ENCODE measurements at places on chromosomes 5 and 9. TPM values are rescaled to one million over a fixed set of nuclear protein-coding genes. Genes with fewer than 3 reads are reported as not detected.

ADAMTS13 gene
- 0.48 TPM for total RNA-seq

SMARCA2 gene
- 23.6 TPM for total RNA-seq

PCDH12 gene
- total RNA-seq = not detected

MEIKIN gene
- total RNA-seq = not detected

PTPRD gene
- total RNA-seq = 0.43 TPM

DND1 gene
- total RNA-seq = 0.88 TPM

CYLC2 gene
- total RNA-seq = not detected

NUTM2G gene
- total RNA-seq = not detected

FAXDC2 gene
- 0.25 TPM for total RNA-seq

IL3 gene
- total RNA-seq = not detected

PCDHB13 gene
- total RNA-seq = 0.05 TPM

SOWAHA gene
- 0.08 TPM for total RNA-seq

RNF183 gene
- not detected for total RNA-seq

PCDHA3 gene
- 0.71 TPM for total RNA-seq

BAAT gene
- 0.23 TPM for total RNA-seq

PCDHB10 gene
- total RNA-seq = not detected

SH3TC2 gene
- 0.41 TPM for total RNA-seq

XPA gene
- total RNA-seq = 13.9 TPM

SLIT3 gene
- 13.2 TPM for total RNA-seq

TMC1 gene
- total RNA-seq = 0.10 TPM

PLK2 gene
- total RNA-seq = 42.5 TPM

FOXD4 gene
- 0.33 TPM for total RNA-seq

GLDC gene
- total RNA-seq = 13.3 TPM

KCNV2 gene
- not detected for total RNA-seq

HSD17B4 gene
- total RNA-seq = 49.7 TPM

PCDHGA6 gene
- 0.24 TPM for total RNA-seq

SARDH gene
- 0.07 TPM for total RNA-seq

HAVCR1 gene
- total RNA-seq = 28.9 TPM

CENPP gene
- total RNA-seq = 8.0 TPM

SNX18 gene
- total RNA-seq = 7.2 TPM

PCDHA6 gene
- not detected for total RNA-seq

LCN15 gene
- total RNA-seq = not detected

SLC25A2 gene
- not detected for total RNA-seq

CNTFR gene
- not detected for total RNA-seq

SHISAL2B gene
- not detected for total RNA-seq

ALDH1B1 gene
- total RNA-seq = 53.7 TPM

FOXI1 gene
- total RNA-seq = not detected

LHX3 gene
- total RNA-seq = 0.08 TPM

NREP gene
- total RNA-seq = 2.8 TPM

SOX30 gene
- not detected for total RNA-seq

RCL1 gene
- 50.5 TPM for total RNA-seq

NADK2 gene
- 11.1 TPM for total RNA-seq

AQP3 gene
- 15.2 TPM for total RNA-seq

HARS1 gene
- 78.7 TPM for total RNA-seq

CMBL gene
- 21.9 TPM for total RNA-seq

CLIC3 gene
- 5.2 TPM for total RNA-seq

NEUROG1 gene
- total RNA-seq = not detected

HEMGN gene
- total RNA-seq = not detected

PCDHGC4 gene
- not detected for total RNA-seq

GRM6 gene
- total RNA-seq = not detected

ORM1 gene
- total RNA-seq = not detected

GGTA1 gene
- not detected for total RNA-seq

HDHD3 gene
- total RNA-seq = 21.1 TPM

TRIM23 gene
- 6.2 TPM for total RNA-seq

TMEM141 gene
- total RNA-seq = 75.8 TPM

SLC6A18 gene
- not detected for total RNA-seq

PCAT7 gene
- total RNA-seq = 0.46 TPM

HAND1 gene
- total RNA-seq = 0.25 TPM

CRAT gene
- 23.6 TPM for total RNA-seq

EQTN gene
- 0.22 TPM for total RNA-seq

All from A549 treated with Mapracorat at 1 μM for 4 hours (cell line).